Hepatic stellate cell (primary cell): ENCODE measurements at places on chromosomes 1 and 21.

DNA sequence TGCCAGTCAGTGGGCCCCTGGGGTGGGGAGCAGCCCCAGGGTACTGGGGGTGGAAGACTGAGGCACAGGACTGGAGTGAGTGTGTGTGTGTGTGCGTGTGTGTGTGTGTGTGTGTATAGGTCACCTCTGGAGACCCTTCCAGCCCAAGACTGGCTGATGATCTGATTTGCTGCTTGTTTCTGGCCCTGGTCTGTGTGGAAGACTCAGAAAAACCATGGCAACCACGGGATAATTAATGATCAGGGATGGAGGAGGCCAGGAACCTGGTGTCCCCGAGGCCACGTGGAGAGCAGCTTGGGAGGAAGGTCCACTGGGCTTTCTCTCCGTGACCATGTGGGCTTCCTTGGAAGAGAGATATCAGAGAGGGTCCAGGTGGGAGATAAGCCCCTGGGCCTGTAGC, 4.8 kb upstream of the ACTL8 start:
- no peak for DNase-seq

- DNase-seq = no peak
Measured at GRCh38 chr1:10495952-10496351, 21.2 kb downstream of the PEX14 start.

DNA sequence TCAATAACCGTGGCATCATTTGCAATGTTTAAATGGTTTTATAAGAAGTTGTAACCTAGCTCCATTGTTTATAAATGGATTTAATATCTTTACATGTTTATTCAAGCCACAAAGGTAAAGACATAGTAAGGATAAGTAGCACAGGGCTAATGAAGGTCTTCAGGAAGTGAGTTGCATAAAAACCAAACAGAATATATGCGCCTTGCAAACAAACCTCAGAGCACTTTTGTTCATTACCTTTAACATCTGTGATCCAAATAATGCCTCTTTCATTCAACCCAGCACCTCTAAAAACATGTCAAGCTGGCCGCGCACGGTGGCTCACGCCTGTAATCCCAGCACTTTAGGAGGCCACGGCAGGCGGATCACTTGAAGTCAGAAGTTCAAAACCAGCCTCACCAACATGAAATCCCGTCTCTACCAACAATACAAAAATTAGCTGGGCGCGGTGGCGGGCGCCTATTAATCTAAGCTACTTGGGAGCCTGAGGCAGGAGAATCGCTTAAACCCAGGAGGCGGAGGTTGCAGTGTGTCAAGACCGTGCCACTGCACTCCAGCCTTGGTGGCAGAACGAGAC, 25.3 kb downstream of the BRINP3 start:
- DNase-seq = no peak

DNA sequence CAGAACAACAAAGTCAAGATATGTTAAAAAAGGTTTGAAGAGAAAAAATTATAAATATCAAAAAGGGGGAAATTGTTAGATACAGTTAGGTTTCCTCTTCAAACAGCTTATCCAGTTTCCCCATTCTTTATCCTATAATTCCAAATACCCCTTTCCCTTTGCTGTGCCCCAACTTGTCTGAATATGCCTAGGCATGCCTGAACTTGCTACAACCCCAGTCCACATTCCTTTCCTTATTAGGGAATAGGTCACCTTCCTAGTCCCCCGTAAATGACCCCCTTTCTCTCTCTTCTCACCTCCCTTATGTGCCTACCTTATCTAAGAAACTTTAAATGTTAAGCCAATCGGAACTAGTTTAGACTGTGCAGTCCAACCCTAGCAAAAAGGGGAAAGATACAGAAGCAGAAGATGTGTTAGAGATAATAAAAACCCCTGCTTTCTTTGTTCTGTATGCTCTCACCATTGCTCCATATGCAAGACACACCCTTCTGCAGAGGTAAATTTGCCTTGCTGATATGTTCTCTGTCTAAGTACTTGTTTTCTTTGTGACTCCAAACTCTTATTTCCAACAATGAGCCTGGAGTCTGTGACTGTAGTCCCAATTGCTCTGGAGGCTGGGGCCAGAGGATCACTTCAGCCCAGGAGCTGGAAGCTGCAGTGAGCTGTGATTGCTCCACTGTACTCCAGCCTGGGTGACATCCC, 810.1 kb downstream of the PLA2G4A start:
- DNase-seq = no peak

DNA sequence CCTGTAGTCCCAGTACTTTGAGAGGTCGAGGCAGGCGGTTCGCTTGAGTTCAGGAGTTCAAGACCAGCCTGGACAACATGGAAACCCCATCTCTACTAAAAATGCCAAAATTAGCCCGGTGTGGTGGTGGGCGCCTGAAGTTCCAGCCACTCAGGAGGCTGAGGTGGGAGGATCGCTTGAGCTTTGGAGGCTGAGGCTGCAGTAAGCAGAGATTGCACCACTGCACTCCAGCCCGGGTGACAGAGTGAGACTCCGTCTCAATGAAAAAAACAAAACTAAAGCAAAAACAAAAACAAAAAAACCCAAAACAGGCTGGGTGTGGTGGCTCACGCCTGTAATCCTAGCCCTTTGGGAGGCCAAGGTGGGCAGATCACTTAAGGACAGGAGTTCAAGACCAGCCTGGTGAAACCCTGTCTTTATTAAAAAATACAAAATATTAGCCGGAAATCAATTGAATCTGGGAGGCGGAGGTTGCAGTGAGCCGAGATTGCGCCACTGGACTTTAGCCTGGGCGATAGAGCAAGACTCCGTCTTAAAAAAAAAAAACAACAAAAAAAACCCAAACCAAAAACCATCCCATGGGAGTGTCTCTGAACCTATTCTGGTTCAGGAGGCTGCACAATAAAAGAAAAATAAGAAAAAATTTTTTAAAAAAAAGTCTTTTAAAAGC, 1.7 kb upstream of the CGN start:
- DNase-seq = no peak

- DNase-seq = no peak
Measured at GRCh38 chr1:167083066-167083665, 7.0 kb downstream of the GPA33 start.

GRCh38 chr1:176692431-176692830, 229.5 kb downstream of the PAPPA2 start:
- no peak for DNase-seq

DNA sequence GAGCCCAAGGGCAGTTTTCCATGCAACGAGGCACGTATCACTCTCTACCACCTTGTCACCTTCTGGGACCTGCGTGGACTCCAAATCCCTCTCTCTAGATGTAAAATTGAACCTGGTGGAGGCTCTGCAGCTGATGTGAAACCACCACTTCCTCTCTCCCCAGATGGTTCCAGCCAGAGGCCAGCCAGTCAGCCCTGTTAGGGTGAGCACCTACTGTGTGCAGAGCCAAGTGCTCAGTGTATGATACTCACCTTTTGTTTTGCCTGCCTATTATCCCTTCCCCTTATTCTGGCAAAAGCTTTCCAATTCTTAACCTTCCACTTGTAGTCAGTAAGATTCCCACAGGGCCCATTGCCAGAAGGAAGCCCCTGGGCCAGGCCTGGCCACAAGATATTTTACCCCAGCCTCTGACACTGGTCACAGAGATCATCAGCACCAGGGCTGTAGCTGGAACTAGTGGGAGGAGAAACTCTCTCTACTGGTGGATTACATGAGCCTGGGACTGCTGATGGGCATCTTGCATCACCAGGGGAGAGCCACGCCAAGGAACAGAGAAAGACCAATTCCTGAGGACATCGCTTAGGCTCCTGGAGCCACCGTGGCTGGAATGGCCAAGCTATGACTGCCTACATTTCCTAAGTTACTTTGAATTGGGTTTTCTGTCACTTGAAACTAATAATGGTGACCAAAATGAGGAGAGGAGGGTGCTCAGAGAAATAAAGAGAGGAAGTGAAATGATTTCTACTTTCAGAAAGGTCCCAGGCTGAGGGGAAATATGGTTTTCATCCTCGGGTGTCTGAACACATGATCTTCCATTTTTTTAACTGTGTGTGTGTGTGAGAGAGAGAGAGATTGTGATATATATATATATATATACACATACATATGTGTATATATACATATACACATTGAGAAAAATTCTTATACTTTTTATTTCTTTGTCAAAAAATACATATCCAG, 26.6 kb upstream of the RD3 start:
- no peak for DNase-seq

DNA sequence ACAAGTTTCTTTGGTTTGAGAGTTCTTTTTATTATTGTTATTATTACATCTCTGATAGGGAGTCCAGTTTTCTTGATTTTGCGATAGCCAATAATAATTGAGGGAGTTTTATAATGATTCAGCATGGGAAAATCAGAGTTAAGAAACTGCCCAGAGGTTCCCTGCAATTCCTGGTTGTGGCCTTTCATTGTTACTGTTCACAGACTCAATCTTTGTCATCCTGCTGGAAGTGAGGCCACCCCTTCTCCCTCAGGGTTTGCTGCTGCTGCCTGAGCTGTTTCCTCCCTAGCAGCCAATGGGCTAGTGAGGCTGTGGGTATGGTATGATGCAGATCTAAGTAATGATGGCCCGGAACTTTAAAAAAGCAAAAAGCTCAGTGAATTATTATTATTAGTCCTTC, 50.2 kb upstream of the TACSTD2 start:
- no peak for DNase-seq

- no peak for DNase-seq
Measured at GRCh38 chr1:90325168-90325567, 330.3 kb downstream of the ZNF326 start.

DNA sequence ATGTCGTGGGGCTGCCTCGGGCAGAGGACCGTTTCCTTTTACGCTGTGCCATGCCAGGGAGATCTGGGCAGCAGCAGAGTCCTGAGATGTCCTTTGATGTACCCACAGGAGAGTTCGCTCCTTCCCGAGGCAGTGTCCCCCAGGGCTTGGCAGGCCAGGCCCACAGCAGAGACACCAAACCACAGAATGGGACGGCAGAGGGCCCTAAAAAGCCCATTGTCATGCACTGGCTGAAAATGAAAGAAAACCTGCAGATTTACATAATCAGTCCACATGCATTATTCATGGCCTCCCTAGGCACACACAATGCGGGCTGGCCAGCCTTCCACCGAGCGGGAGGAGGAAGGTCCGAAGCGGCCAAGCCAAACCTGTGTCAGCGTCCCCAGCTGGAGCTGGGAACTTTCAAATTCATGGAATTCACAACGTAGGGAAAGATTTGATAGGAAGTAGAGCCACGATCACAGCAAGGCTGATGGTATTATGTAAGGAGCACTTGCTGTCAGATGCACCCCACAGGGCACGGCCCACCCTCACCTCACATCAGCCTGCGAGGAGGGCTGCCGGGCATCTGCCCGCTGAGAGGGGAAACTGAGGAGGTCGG, 25.3 kb upstream of the EFHD2 start:
- peak; percentile 38 for DNase-seq

DNA sequence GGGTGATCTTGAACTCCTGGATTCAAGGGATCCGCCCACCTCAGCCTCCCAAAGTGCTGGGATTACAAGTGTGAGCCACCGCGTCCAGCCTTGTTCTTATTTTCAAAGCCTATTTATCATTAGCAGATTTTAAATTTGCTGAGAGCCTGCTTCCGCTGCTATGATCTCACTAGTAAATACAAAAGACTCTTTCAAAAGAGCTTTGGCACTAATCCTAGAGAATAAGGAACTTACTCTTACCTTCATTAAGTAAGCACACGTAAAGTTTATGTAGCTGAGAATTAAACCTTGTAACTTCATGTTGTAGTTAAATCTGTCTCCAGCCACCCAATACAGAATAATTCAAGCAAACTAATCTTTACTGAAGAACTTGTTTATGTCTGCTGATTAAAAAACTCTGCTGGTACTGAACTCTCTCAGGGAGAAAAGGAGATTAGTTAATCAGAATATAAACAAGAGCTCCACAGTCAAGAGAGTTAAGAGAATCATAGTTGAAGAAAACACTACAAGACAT, 72.3 kb downstream of the RUSC1 start:
- DNase-seq = no peak

DNA sequence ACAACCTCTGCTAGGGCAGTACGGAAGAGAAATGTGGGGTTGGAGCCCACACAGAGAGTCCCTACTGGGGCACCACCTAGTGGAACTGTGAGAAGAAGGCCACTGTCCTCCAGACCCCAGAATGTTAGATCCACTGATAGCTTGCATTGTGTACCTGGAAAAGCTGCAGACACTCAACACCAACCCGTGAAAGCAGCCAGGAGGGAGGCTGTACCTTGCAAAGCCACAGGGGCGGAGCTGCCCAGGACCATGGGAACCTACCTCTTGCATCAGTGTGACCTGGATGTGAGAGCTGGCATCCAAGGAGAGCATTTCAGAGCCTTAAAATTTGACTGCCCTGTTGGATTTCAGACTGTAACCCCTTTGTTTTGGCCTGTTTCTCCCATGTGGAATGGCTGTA, 85.5 kb downstream of the USP25 start:
- DNase-seq = no peak

DNA sequence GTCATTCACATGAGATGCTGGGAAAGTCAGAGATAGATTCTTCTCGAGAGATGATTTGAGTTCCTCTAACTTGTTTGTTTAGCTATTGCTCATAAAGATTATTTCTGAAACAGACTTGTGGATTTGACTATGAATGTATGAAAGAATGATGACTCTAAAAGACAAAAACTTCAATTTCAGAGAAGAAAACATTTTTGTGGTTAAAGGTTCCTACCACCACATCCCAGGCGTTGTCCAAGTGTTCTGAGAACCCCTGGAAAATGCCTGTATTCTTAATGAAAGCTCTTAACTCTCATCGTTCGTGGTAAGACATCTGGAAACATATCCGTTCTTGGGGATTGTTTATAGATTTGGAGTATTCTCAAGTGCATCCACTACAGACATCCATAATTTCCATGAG, 228.7 kb downstream of the BARHL2 start:
- no peak for DNase-seq

DNA sequence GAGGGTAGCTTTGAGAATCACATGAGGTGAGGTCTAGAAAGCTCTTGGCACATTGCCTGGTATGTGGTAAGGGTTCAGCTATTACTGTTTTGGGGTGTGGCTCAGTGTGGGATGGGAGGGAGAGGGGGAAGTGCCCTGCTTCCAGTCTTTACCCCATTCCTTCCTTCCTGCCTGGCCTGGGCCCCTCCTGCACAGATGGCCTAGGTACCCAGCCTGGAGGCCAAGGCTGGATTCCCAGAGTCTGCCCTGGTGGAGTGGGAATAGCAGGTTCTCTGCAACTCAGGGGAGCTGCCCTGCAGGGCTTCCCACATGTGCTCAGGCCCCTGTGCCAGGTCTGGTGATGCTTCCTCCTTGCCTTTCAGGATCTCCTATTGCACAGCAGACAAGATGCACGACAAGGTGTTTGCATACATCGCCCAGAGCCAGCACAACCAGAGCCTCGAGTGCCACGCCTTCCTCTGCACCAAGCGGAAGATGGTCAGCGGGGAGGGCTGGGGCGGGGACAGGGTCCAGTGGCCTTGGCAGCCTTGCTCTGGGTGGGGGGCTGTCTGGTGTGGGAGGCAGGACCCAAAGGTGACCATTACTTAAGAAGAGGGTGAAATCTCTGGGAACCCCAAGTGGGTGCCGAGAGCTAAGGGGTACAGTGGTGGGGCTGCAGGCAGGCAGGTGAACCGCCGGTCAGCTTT, 13.5 kb downstream of the LDLRAP1 start:
- DNase-seq = no peak

DNA sequence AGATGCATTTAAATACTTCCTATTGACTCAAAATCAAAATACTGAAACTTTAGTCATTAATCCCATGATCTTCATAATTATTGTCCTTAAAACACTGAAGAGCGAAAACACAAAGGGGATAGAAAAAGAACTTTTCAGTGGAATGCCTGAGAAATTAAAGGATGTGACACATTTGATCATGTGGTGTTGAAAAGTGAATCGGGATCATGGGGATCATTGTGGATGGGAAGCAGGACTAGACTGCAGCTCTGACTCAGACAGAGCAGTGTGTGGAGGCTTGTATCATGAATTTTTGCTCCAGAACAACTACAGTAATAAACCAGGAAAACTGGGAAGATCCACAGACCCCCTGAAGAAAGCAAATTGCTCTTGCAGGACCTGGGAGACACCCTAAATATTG, 161.1 kb upstream of the CXADR start:
- no peak for DNase-seq
